Brain pericyte (primary cell): ENCODE measurements at places on chromosomes 12 and 14.

GRCh38 chr14:88554457-88555286 lies at the start of gene PTPN21:
TSS of gene PTPN21 (minus strand) at chr14:88555007. CDS start at chr14:88550417, 4,590 bp downstream.
- no peak for DNase-seq

GRCh38 chr12:52650520-52651081 lies 1.4 kb downstream of the KRT2 start:
- no peak for DNase-seq

DNA sequence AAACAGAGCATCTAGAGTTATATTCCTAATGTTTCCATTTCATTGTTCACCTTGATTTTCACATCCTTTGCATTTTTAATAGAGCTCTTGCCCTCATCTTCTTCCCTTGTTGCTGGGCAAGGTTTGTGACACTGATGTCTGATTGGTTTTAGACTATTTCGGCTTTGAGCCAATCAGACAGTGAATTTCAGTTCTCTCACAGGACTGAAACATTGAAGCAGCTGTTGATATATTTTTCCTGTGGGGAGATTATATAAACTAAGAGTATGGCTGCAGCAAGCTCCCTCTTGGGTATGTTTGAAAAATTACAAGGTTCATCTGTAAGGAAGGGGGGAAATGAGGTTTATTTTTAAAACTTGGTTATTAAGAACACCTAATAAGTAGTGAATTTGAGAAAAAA lies 51.2 kb downstream of the ATF7IP start:
- DNase-seq: peak; percentile 75

- no peak for DNase-seq
These were observed 4.5 kb upstream of the SRSF9 start for GRCh38 chr12:120473807-120474615.

- DNase-seq: no peak
These were observed 476.1 kb upstream of the SOX5 start for GRCh38 chr12:24425601-24425970.
